Iris pigment epithelial cell (primary cell): ENCODE measurements at places on chromosomes 2 and 18.

DNA sequence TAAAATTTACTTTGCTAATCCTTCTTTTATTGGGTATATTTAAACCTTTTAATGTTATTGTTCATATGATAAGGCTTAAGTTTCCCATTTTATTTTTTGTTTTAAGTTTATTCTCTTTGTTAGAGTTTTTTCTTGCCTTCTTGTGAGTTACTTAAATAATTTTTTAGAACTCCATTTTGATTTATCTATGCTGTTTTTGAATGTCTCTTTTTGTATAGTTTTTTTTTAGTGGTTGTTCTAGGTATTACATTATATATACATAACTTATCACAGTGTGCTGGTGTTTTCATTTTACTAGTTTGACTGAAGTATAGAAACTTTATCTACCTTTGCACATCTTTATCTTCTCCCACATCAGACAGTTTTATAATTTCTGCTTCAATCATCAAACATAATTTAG, 49.4 kb upstream of the TGFA start:
- no peak for DNase-seq

GRCh38 chr2:28382755-28383154, 9.9 kb upstream of the FOSL2 start:
- DNase-seq, result no peak

GRCh38 chr2:9463698-9464034, 10.7 kb upstream of the IAH1 start:
- peak; percentile 53 for DNase-seq

GRCh38 chr2:203621981-203622515, 84.4 kb upstream of the CD28 start:
- DNase-seq, result no peak

- peak; percentile 79 for DNase-seq
Observed at GRCh38 chr2:157257312-157258252, at the start of gene GALNT5. Gene GALNT5 (plus strand): TSS chr2:157257705. CDS start chr2:157258083, 378 bp downstream.

DNA sequence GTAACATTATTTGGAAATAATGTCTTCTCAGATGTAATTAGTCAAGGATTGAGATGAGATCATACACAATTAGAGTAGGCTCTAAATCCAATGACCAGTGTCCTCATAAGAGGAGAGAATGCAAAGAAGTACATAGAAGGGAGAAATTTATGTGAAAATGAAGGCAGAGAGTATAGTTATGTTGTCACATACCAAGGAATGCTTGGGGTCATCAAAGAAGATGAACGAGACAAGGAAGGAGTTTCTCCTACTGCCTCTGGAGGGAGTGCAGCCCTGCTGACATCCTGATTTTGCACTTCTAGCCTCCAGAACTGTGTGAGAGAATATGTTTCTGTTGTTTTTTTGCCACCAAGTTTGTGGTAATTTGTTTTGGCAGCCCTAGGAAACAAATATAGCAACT, 100.1 kb downstream of the GALNT13 start:
- DNase-seq, result no peak

- DNase-seq, result peak; percentile 58
Observed at GRCh38 chr2:31558401-31559295, 22.1 kb downstream of the SRD5A2 start.

GRCh38 chr18:56083523-56084287, 495.7 kb upstream of the TCF4 start:
- DNase-seq, result peak; percentile 4

- DNase-seq, result no peak
Observed at GRCh38 chr2:26025509-26025908, 8.4 kb upstream of the RAB10 start.

- DNase-seq, result no peak
Observed at GRCh38 chr2:238097201-238097987, 2.7 kb upstream of the ESPNL start.

- DNase-seq, result no peak
Observed at GRCh38 chr2:166256896-166257295, 118.8 kb downstream of the SCN9A start.

- DNase-seq, result no peak
Observed at GRCh38 chr2:41870265-41870585, 177.6 kb upstream of the PKDCC start.

DNA sequence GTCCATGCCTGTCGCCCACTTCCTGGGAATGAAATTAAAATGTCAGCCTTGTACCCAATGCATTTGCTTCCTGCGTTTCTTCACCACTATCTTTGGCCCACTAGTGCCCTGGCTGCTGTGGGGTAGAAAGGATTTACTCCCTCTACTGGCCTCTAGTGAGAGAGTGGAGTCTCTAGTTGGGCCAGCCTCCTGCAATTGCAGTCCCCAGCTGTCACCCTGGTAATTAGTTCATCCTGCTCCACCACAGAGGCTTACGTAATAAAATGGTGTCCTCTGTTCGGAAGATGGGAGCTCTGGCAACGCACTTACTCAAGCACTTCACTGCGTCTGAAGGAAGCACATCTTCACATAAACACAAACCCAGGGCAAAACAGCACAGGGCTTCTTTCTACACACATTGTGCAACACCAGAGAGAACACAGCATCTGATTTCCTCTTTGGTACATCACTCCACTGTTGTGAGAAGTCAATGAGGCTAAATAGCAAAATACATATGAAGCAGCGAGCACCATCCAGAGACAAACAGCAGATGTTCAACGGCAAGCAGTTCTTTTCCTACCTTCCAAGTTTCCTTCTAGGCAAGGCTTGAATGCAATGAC, 274.6 kb downstream of the LRATD1 start:
- no peak for DNase-seq

DNA sequence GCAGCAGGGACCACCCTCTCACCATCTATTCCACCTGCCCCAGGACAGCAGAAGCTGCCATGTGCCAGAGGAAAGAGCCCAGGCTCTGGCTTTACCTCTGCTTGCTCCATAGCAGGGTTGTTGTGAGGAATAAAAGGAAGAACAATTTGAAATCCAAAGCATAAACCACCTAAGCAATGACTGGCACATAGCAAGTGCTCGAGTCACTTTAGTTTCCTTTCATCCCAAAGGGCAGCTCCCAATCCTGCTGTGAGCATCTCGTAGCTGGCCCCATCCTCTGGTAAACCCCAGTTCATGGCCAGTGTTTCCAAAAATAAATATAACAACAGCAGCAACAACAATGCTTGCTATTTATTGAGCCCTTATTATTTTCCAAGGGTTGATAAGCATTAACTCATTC, 923.5 kb downstream of the EPHA4 start:
- no peak for DNase-seq

GRCh38 chr2:237025090-237025865, 60.4 kb upstream of the COPS8 start:
- DNase-seq, result peak; percentile 95

DNA sequence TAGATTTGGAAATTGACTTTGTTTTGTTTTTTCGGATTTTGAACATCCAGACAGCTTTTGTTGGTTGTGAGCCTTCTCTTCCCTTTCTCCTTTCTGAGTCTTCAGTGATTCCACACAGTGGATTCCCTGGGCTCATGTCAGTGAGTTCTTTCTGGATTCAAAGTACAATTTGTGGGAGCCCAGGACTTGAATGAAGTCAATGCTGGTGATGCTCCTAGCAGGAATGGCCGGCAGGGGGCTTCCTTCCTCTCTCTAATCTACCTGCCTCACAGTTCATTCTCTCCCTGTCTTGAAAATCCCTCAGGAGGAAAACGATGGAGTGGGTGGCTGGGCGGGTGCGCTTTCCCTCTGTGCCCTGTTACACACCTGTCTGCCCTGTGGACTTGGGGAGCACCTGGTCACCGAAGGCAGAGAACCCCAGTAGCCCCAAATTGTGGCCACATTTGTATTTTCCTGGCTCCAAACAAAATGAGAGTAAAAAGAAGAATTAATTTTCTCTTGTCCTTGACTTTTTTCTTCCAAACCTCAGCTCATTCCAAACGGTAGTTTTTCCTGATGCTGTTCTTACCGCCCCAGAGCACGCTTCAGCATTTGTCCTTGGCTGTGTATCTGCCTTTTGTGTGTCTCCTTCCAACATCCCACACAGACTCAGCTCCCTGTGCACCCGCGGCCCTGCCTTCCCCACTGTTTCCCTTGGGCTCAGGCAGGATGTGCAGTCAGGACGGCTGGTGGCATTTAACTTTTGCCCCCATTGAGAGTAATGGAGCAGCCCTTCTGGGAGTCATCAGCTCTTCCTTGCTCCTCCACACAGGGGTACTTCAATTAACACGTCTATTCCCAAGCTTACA, 86.6 kb downstream of the MARCO start:
- peak; percentile 44 for DNase-seq

- DNase-seq, result no peak
Observed at GRCh38 chr18:62341473-62341872, 16.4 kb downstream of the TNFRSF11A start.

- DNase-seq, result peak; percentile 81
Observed at GRCh38 chr2:46644690-46645385, 165.5 kb downstream of the TMEM247 start.

GRCh38 chr2:157367704-157368103, 42.1 kb upstream of the ERMN start:
- no peak for DNase-seq

DNA sequence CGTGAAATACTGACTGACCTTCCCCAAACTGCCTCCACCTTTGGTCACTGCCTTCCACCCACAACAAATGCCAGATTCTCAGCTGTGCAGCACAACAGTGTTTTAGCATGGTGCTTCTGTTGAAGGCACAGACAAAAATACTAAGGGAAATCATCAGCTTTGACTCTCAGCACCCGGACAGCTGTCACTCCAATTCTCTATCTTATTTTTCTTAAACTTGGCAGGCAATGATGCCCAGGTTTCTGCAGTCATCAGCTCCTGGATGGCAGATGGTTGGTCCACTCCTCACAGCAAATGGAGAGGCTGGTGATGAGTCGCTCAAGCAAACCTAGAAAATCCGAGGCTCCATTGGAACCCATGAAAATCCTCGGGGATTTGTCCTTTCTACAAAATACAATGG, 2.9 kb upstream of the FAM124B start:
- no peak for DNase-seq

DNA sequence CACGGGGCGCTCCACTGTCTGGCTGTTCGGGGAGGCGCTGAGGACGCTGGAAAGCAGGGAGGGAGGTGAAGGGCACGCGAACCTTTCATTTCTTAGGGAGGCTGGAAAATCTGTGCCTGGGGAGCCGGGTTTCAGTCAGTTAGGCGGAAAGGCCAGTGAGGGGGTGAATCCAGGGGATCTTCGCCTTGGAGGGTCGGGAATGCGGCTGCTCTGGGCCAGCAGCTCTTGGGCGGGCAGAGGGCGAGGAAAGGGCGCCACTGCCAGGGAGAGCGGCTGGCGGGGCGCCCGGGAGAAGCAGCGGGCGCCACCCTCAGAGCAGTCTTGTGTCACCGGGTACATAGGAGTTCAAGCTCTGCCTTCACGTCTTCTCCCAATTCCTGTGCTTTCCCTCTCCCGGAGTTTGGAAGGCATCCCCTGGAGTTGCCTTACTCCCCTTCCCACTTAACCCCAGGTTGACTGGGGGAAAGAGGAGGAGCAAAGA, 1.4 kb downstream of the CCDC85A start:
- DNase-seq, result no peak

DNA sequence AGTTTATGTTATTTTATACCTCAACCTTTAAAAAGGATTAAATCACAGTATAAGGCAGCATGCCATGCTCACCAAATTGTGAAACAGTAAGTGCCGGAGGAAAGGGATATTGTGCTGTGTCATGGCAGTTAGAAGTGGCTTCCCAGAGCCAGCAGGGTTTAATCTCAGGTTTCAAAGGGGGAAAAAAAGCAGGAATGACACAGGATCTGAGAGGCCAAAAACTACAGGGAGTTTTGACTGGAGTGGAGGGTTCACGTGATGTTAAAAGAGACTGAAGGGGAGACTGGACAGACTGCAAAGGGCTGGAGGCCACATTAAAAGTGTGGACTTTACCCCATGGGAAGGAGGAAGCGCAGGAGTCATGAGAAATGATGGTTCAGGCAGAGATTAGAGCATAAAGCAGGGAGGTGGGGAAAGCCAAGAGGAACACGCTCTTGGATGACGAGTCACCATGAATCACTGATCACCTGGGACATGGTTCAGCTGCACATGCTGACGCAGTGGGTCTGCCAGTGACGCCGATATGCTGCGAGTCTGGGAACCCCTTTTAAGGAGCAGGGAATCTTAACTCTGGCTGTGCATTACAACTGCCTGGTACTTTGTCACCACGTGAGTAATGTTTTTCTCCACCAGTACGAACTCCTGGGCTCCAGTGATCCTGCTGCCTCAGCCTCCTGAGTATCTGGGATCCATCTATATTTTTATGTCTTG, 6.1 kb downstream of the CHMP1B start:
- DNase-seq, result peak; percentile 99

DNA sequence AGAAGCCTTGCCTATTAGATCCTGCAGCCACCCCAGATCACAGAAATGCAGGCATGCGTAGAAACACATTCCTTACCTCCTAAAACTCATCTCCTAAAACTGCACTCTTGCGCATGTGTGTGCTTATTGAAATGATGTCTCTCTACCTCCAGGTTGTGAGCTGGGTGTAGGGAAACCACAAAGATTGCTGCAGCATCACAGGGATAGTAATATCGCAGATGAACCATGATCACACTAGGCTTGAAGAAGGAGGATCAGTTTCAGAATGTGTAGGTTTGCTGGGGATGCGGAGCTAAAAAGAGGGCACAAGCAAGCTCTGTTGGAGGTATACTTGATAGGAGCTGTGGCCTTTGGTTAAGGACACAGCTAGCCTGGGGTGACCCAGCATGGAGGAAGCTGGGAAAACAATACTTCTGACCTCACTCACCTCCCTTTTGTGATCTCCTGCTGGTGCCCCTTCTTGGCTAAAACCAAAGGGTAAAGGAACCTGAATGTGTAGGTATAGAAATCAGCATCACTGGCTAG, 118.8 kb downstream of the SETBP1 start:
- no peak for DNase-seq

DNA sequence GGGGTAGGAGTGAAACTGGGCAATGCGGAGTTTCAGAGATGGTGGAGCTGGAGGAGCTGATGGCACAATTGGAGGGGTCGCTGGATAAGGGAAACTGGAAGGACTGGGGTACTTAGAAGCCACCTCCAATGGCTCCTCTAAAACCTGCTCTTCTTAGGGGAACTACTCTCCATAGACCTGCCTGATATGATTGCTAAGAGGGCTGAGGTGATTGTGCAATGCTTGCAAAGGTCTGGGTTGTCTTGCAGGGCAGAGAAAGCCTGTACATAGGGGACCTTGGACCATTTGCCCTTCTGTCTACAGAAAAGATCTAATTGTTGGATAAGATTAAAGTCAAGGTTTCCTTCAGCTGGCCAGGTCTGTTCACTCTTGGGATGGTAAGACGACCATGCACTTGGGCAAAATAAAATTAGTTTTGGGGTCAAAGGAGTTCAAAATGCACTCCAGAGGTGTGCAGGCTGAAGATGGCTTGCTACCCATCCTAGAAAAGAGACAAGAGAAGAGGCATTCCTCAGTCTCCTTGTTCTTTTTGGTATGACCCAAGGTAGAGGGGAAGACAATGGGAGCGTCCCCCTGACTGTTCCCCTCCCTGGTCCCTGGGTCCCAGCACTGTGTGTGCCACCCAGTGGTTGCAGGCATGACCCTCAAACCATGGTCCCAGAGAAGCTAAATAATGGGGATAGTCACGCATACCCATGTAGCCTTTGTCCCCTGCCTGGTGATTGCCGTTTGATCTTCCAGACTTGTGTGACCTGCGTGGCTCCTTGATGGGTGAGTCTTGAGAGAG, 41.1 kb downstream of the STK17B start:
- no peak for DNase-seq
